Epithelial cell of alveolus of lung (primary cell): ENCODE measurements at places on chromosomes 5 and 9. TPM values are rescaled to one million over a fixed set of nuclear protein-coding genes. Genes with fewer than 3 reads are reported as not detected.

Gene PCDHA1
- total RNA-seq: not detected in 2 replicates

Gene CENPH
- total RNA-seq: 19.5 and 32.6 TPM in 2 replicates

Gene TSC1
- total RNA-seq: 14.7 and 20.8 TPM in 2 replicates

Gene FABP6
- total RNA-seq: not detected in 2 replicates

Gene MCCC2
- total RNA-seq: 14.1 and 17.1 TPM in 2 replicates

Gene EDIL3
- 28.3 and 60.1 TPM in 2 replicates for total RNA-seq

Gene PDE6A
- under 0.01 and 0.13 TPM in 2 replicates for total RNA-seq

Gene DIRAS2
- total RNA-seq: not detected in 2 replicates

Gene BARX1
- not detected in 2 replicates for total RNA-seq

Gene CDH6
- total RNA-seq: 3.4 and 12.3 TPM in 2 replicates

Gene TMEM215
- total RNA-seq: not detected in 2 replicates

Gene THBS4
- 0.91 and 15.1 TPM in 2 replicates for total RNA-seq

Gene SPINK6
- not detected in 2 replicates for total RNA-seq

Gene TYRP1
- 7.4 and 14.4 TPM in 2 replicates for total RNA-seq

Gene FGD3
- total RNA-seq: 0.26 TPM in 1 of 2 replicates, not detected in the other

Gene ADAMTS13
- total RNA-seq: 0.39 and 4.0 TPM in 2 replicates

Gene DCTN3
- 115 and 177 TPM in 2 replicates for total RNA-seq

Gene IFNA21
- not detected in 2 replicates for total RNA-seq

Gene KCNN2
- 0.26 and 0.96 TPM in 2 replicates for total RNA-seq

Gene MSX2
- 3.7 and 5.2 TPM in 2 replicates for total RNA-seq

Gene ZNG1C
- total RNA-seq: 6.9 and 7.2 TPM in 2 replicates

Gene CCDC183
- 1.1 TPM in 1 of 2 replicates, not detected in the other for total RNA-seq

Gene IRX2
- 0.64 and 1.9 TPM in 2 replicates for total RNA-seq

Gene RASEF
- 0.39 TPM in 1 of 2 replicates, not detected in the other for total RNA-seq

Gene ASPN
- total RNA-seq: not detected in 2 replicates

Gene F12
- total RNA-seq: 0.40 and 1.0 TPM in 2 replicates

Gene GARIN3
- total RNA-seq: not detected in 2 replicates

Gene TRIM36
- 0.24 and 1.4 TPM in 2 replicates for total RNA-seq

Gene GRM6
- not detected in 2 replicates for total RNA-seq

Gene ARID3C
- total RNA-seq: 0.13 TPM in 1 of 2 replicates, not detected in the other

Gene TMEM161B
- 6.2 and 14.5 TPM in 2 replicates for total RNA-seq

Gene SYNPO
- total RNA-seq: 14.1 and 15.3 TPM in 2 replicates

Gene HK3
- not detected in 2 replicates for total RNA-seq

Gene SHISAL2B
- total RNA-seq: 4.3 TPM in 1 of 2 replicates, not detected in the other

Gene MARCOL
- not detected in 2 replicates for total RNA-seq

Gene ADAMTSL2
- 0.26 and 2.4 TPM in 2 replicates for total RNA-seq

Gene ANKRD20A1
- total RNA-seq: 0.13 TPM in 1 of 2 replicates, not detected in the other

Gene C1QTNF3
- total RNA-seq: 0.13 and 0.64 TPM in 2 replicates

Gene LRRC19
- total RNA-seq: not detected in 2 replicates

Gene SHOC1
- total RNA-seq: not detected in 2 replicates

Gene AJM1
- 0.52 and 0.88 TPM in 2 replicates for total RNA-seq

Gene IFNA2
- total RNA-seq: not detected in 2 replicates

Gene ORM1
- total RNA-seq: 0.24 TPM in 1 of 2 replicates, not detected in the other

Gene PTPDC1
- 6.3 and 7.0 TPM in 2 replicates for total RNA-seq

Gene TLR4
- total RNA-seq: 0.64 and 1.4 TPM in 2 replicates
